Activated CD4-positive, alpha-beta T cell treated with anti-CD3 and anti-CD28 coated beads for 48 hours (primary cell): ENCODE measurements at places on chromosomes 5 and 9.

GRCh38 chr9:26157411-26157810 lies 479.2 kb upstream of the TUSC1 start:
- DNase-seq, result no peak

- no peak for DNase-seq
Measured at GRCh38 chr5:83946516-83946915, 225.9 kb upstream of the HAPLN1 start.

GRCh38 chr9:34992376-34992951 lies 2.9 kb downstream of the DNAJB5 start:
- DNase-seq, result peak; percentile 79

DNA sequence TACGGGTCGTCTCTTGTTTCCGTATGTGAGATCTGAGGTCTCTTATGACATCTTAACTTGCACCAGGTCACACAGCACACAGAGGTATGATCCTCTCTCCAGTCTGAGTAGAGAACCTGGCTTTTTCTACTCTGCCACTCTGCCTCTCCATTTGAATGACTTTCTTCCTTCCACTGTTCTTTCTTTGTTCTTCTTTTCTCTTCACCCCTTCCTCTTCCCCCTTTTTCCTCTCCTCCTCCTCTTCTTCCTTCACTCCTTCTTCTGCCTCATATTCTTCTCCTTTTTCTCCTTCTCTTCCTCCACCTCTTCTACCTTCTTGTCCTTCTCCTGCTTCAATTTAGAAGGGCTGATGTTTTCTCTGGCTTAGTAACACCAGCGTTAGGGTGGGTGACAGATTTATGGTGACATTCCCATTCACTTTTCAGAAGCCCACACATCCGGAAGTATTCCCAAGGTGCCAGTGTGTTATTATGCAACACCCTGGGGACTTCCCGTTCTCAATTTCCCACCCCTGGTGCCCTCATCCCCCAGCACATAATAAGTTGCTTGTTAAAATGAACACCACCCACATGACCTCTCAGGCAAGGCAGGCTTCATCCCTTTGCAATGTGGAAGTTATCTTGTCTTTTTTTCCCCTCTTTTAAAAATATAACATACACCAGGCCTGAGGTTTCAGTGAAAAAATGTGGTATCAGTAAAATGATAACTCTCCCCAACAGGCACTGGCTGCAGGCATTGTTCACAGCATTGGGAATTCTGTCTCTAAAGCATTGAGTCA lies 122.0 kb downstream of the PAPPA start:
- DNase-seq, result no peak

DNA sequence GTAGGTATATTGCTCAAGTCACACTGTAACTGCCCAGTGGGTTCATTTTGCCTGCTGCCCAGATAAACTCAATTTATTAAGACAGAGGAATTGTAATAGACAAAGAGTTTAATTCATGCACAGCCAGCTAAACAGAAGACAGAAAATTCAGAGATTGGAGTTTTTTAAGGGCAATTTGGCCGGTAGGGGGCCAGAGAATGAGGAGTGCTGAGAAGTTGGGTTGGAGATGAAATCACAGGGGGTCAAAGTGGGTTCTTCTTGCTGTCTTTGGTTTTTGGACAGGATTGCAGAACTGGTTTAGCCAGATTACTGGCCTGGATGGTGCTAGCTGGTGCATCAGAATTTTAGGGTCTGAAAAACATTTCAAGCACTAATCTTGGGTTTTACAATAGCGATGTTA lies 20.7 kb upstream of the IL33 start:
- peak; percentile 11 for DNase-seq

DNA sequence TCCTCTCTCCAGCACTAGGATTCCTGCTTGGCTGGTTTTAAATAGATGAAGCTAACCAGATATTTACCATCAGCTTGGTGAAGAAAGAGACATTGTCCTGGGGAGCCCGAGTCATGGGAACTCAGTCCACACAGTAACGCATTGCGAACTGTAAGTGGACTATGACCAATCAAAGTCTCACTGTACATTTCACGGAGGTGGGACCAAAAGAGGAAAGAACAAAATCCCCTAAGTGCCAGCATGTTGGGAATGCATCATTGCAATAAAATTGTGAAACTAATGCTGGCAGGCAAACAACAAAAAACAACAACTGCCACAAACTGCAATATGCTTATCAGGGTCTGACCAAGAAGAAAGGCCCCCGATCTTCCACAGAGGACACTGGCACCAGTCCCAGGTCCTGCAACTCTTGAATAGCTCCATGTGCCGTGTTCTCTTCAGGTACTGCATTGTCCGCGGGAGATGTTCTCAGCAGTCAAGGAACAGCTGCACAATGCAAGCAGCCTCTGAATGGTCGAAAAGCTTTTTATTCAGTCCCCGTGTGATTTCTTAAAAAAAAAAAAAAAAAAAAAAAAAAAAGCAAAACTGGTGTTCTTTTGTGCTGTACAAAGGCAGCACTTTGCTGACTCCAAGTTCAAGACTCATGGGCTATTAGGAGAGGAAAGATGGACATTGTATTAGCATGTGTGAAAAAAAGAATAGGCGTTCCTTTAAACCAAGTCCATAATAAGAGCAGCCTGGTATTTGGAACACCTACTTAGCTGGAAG lies 38.1 kb downstream of the SEMA6A start:
- no peak for DNase-seq

- DNase-seq, result no peak
Measured at GRCh38 chr9:93573516-93573828, 2.9 kb upstream of the PHF2 start.

DNA sequence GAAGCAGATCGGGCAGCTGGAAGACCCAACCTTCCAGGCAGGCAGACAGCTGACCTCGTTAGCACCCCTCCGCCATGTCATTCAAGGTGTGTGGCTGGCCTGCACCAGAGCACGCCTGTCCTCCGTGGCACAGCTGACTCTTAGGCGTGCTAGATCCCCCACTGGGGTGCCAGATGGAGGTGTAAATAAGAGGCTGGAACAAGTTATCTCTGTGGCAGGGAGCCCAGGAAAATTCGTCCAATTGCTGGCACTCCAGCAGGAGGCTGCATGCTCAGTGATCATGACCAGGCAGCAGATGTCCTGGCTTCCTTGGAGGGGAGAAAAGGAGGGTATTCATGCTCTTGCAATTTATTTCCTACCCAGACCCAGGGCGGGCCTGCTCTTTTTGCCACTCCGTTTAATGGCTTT lies 7.8 kb upstream of the ALDOB start:
- DNase-seq, result no peak

DNA sequence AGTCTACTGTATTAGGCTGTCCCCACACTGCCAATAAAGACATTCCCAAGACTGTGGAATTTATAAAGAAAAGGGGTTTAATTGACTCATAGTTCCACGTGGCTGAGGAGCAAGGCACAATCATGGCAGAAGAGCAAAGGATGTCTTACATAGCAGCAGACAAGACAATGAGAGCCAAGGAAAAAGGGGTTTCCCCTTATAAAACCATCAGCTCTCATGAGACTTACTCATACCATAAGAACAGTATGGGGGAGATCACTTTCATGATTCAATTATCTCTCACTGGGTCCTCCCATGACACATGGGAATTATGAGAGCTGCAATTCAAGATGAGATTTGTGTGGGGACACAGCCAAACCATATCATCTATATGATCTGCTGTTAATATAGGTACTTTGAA lies 14.8 kb upstream of the FSTL4 start:
- peak; percentile 12 for DNase-seq

- DNase-seq, result no peak
Measured at GRCh38 chr5:53991942-53992341, 318.4 kb downstream of the ARL15 start.

GRCh38 chr5:82160948-82161347 lies 117.2 kb downstream of the RPS23 start:
- no peak for DNase-seq

- no peak for DNase-seq
Measured at GRCh38 chr5:35671541-35672295, 54.1 kb downstream of the SPEF2 start.

DNA sequence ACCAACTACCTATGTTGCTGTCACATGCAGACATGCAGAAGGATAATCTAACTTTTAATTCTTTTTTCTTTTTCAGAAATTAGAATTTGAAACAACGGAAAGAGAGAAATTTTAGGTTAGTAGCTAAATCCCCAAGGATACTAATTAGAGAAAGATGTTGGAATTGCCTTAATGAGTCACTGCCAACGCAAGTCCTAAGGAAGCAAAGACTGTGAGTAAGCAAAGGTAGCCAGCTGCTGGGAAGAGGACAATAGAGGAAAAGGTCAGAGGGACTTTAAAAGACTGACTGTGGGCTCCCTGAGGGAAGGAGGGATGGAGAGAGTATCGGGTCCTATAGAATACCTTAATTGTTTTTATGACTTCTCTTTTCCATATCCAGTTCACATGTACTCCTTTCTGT lies 461.9 kb upstream of the PAPPA start:
- no peak for DNase-seq

DNA sequence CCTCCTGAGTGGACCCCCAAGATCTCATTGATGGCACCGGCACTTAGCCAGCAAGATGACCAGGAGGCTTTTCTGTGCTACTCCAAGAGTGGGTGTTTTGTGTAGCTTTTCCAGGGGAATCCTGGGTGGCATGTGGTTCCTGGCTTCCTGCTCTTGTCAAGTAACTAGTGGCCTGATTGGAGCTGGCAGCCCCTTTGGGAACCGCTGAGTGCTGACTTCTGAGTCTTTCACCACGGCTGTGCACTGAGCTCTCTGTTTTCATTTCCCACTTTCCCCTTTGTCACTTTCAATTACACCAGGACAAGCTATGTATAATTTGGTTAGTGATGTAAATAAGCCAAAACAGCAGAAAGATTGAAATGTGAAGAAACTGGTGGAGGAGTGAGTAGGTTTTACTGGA lies 255.4 kb downstream of the GOLPH3 start:
- DNase-seq, result no peak

- no peak for DNase-seq
Measured at GRCh38 chr9:93899609-93900435, 55.3 kb downstream of the BARX1 start.

- no peak for DNase-seq
Measured at GRCh38 chr5:135212361-135213026, 178.5 kb upstream of the PITX1 start.

GRCh38 chr5:24208686-24209106 lies 436.1 kb downstream of the CDH10 start:
- no peak for DNase-seq

- peak; percentile 47 for DNase-seq
Measured at GRCh38 chr9:129482521-129483414, 138.1 kb downstream of the C9orf50 start.

- DNase-seq, result no peak
Measured at GRCh38 chr9:118121361-118121760, 417.2 kb downstream of the TLR4 start.

DNA sequence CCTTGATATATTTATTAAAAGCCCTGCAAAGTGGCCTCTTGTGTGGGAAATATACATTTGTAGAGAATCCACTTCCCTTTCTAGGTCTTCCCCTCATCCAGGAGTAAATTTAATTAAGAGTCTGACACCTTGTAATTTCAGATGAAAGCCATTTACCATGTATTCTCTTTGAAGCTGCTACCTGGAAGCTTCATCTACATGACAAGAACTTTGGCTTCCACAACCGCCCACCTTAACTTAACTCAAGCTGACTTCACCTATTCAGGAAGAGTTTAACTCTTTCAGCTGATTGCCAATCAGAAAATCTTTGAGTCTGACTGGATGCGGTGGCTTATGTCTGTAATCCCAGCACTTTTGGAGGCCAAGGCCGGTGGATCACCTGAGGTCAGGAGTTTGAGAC lies 899.9 kb downstream of the TAF11L14 start:
- DNase-seq, result no peak

- no peak for DNase-seq
Measured at GRCh38 chr9:101925498-101925897, 187.1 kb upstream of the GRIN3A start.

DNA sequence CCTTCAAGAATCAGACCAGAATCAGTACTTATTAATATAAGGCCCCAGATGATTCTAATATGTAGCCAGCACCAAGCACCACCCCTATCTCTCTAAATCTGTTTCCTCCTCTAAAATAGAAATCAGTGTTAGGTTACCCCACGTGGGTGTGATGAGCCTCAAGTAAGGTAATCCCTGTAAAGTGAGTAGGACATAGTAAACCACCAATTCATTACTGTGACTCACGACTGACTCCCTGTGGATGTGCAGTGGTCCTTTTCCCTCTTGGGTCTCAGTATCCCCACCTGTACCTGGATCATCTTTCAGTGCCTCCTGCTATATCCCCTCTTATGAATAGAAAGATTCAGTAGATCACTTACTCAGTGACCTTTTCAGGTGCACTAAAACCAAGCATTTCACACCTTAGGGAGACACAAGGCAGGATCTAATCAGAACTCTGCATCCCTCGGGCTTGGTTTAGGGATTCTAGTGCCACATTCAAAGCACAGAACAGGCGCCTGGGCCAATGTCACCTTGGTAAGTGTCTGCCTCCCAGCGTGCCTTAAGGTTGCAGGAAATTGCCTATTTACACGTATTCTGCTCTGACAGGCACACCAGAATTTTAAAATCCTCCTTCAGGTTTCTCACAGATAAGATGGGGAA lies 12.2 kb upstream of the ALDH1B1 start:
- DNase-seq, result no peak

DNA sequence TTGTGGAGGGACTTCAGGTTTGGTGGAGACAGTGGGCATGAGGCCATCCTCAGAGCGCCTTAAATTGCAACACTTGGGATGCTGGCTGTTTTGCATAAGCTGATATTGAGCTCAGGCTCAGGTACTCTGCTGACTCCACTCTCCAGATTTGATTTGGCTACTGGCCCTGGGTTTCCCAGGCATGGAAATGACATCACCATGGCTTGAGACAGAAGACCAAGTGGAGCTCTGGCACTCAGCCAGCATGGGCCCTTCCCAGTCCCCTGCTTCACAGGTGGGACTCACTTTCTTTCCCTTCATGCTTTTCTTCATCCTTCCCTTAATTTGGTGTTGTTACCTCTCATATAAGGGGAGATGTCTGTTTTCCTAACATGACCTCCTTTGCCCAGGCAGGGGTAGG lies 72.0 kb upstream of the IL12B start:
- DNase-seq, result no peak

GRCh38 chr5:175060257-175060656 lies 335.9 kb downstream of the MSX2 start:
- no peak for DNase-seq

- no peak for DNase-seq
Measured at GRCh38 chr9:92035687-92036410, 79.4 kb downstream of the SPTLC1 start.

GRCh38 chr9:71760901-71761300 lies 7.4 kb downstream of the CEMIP2 start:
- DNase-seq, result no peak

GRCh38 chr9:26228273-26228672 lies 550.0 kb upstream of the TUSC1 start:
- DNase-seq, result no peak

- no peak for DNase-seq
Measured at GRCh38 chr5:130213607-130214006, 309.3 kb downstream of the CHSY3 start.

DNA sequence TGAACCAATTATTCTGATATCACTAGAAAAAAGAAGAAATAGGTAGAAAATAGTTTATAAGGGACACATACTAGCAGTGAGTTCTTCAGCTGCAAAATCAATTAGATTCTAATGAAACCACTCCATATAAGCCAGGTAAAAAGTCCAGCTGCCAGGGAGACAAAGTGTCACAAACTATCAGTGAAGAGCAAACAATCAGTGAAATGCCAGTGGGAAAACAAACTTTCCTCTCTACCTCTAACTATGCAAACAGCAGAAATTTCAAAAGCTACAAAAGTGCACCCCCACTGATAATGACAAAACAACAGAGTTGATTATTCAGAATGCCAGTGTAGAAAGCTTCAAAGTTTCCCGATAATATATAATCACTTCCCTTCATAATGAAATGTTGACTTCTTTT lies 637.2 kb upstream of the ITGA1 start:
- no peak for DNase-seq
